ENCODE measurements at places on chromosomes 5 and 9.

- no peak for DNase-seq
Observed at GRCh38 chr5:155150012-155150411, 136.5 kb downstream of the KIF4B start.

DNA sequence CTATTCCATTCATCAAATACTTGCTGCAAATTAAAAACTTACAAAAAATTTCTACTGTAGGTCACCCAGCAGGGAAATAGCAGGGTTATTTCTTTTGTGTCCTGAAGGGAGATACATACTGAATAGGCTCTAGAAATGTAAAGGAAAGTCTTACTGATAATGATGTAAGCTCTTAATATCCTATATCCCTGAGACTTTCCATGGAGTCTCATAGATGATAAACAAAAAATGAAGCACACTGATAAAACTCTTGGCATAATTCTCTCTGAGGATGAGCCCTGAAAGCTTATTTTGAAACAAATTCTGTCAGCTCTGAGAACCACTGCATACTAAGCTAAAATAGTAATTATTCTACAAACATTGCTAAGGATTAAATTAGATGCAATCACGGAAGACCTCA is 819.6 kb upstream of the PTPRD start:
- DNase-seq: no peak

GRCh38 chr9:23375511-23375910 is 450.5 kb downstream of the ELAVL2 start:
- no peak for DNase-seq

GRCh38 chr9:107175816-107176435 is 107.2 kb upstream of the RAD23B start:
- no peak for DNase-seq

DNA sequence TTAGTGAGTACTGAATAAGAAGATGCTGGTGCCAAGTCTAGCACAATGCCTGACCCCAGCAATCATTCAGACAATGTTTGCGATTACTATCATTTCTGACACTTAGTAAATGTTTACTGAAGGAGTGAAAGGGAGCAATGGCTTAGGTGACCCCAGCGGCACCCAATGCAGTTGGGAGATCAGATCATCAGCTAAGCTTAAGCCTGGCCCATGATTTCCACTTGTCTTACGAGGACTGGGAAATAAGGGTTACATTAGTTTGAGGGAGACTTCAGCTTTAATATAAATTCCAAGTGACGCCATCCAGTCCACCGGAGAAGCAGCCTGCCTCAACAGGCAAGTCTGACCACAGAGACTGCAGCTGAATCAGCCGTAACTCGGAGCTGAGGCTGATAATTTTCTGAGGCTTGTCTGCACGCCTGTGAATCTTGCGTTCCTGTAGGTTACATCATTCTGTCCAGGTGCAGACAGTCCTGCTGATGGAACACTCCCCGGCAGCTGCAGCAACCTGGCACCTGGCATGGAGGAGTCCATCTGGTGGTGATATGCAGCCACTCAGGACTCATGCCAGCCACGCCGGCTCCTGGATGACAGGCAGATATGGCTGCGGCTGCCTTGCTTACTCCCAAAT is 34.9 kb upstream of the FGF1 start:
- DNase-seq: peak; percentile 33
